ENCODE measurements at places on chromosomes 5 and 9. TPM values are rescaled to one million over a fixed set of nuclear protein-coding genes. Genes with fewer than 3 reads are reported as not detected.

Gene KCNIP1
- total RNA-seq: not detected

Gene OGN
- 0.35 TPM for total RNA-seq

Gene IFNB1
- not detected for total RNA-seq

Gene PFN3
- total RNA-seq: not detected

Gene PGM5
- total RNA-seq: 3.2 TPM

Gene IFNK
- total RNA-seq: not detected

GRCh38 chr5:81893961-81894360 is 77.9 kb upstream of the ATG10 start:
- no peaks in the 10 kb centered on the region for H3K27me3 ChIP-seq
- no peak for DNase-seq
- no peak overlapping the region for H3K4me3 ChIP-seq
- no peaks in the 10 kb centered on the region for H3K4me1 ChIP-seq
- H3K36me3 ChIP-seq: no peaks in the 10 kb centered on the region
- H3K27ac ChIP-seq: no peak overlapping the region

- no peaks in the 10 kb centered on the region for H3K36me3 ChIP-seq
- DNase-seq: no peak
- H3K27me3 ChIP-seq: no peaks in the 10 kb centered on the region
- no peak overlapping the region for H3K4me3 ChIP-seq
- no peaks in the 10 kb centered on the region for H3K4me1 ChIP-seq
- H3K27ac ChIP-seq: no peak overlapping the region
These were observed 50.7 kb upstream of the SHB start for GRCh38 chr9:38119560-38120236.

DNA sequence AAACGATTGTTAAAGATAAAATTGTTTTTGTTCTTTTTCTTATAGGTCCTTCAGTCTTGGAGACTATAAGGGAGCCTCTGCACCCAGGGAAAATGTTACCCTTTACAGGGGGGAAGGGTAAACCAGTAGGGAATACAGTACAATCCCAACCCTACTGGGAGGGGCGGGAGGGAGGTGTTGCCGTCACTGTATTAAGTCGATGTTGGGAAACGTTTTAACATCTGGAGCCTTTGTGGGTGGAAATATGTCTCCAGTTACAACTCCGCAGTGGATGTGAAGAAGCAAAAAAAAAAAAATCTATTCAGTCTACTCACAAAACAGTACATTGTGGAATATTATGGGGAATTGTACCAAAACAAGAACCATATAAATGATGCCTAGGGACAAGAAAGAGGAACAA is 47.2 kb upstream of the FCHO2 start:
- DNase-seq: no peak
- H3K4me3 ChIP-seq: no peak overlapping the region
- no peaks in the 10 kb centered on the region for H3K4me1 ChIP-seq
- H3K27ac ChIP-seq: no peak overlapping the region
- no peaks in the 10 kb centered on the region for H3K27me3 ChIP-seq

DNA sequence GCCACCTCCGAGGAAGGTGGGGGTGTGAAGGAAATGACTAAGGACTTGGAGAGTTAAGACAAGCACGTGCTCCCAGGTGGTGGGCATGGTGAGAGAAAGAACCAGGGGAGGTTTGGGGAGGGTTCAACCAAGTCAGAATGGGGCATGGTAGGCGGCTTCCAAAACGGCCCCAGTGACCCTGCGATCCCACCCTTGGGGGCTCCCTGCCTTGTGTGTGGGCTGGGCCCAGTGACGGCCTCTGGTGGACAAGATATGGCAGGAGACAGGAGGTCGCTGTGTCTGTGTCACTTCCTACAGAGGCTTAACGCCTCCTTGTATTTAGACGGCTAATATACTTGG is 51.3 kb upstream of the IRX4 start:
- DNase-seq: no peak
- no peak overlapping the region for H3K4me3 ChIP-seq
- H3K4me1 ChIP-seq: no peaks in the 10 kb centered on the region

DNA sequence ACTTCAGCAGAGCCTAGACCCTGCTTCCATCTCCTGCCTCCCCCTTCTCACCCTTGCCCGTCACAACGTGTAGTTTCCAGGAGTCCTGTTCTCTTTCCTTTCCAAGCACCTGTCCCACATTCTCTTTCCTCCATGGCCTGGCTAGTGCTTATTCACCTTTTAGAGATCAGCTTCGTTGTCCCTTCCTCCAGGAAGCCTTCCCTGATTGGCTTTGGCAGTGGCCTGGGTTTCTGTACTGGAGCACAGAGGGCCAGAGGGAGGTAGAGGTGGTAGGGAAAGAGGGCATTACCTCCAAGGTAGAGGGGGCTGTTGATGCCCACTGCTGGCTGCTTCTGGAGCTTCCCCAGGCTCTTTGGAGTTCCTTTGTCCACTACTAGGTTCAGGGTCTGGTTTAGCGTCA is 93.7 kb upstream of the PANK3 start:
- H3K4me1 ChIP-seq: no peaks in the 10 kb centered on the region
- no peak for DNase-seq

DNA sequence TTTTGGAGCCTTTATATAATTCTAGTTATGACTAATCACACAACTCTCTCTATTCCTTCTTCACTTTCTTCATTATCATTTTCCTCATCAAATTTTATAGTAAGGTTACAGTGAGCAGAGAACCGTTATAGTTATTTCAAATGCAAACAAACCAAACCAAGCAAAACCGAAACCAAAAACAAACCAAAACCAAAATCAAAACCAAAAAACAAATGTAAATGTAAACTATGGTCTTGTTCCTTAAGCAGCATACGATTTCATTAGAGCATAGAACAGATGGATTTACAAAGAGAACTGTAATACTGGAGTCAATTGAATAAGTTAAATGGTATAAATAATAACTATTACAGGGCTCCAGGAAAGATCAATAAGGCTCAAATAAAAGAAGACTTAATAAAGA is 447.1 kb downstream of the LRRC70 start:
- no peak overlapping the region for H3K4me3 ChIP-seq
- no peaks in the 10 kb centered on the region for H3K4me1 ChIP-seq
- no peak for DNase-seq

GRCh38 chr5:32156635-32157034 is 17.5 kb downstream of the GOLPH3 start:
- H3K27me3 ChIP-seq: no peaks in the 10 kb centered on the region
- H3K4me3 ChIP-seq: no peak overlapping the region
- no peaks in the 10 kb centered on the region for H3K4me1 ChIP-seq
- no peak for DNase-seq

GRCh38 chr5:3026099-3026498 is 274.6 kb upstream of the IRX2 start:
- no peaks in the 10 kb centered on the region for H3K27me3 ChIP-seq
- H3K36me3 ChIP-seq: no peaks in the 10 kb centered on the region
- H3K27ac ChIP-seq: no peak overlapping the region
- no peak for DNase-seq
- no peak overlapping the region for H3K4me3 ChIP-seq

GRCh38 chr5:149429839-149430721 is 51.0 kb upstream of the IL17B start:
- no peaks in the 10 kb centered on the region for H3K27me3 ChIP-seq
- DNase-seq: peak; percentile 73
- H3K27ac ChIP-seq: no peak overlapping the region
- no peaks in the 10 kb centered on the region for H3K4me1 ChIP-seq
- H3K36me3 ChIP-seq: no peaks in the 10 kb centered on the region
- no peak overlapping the region for H3K4me3 ChIP-seq
